ENCODE measurements at places on chromosomes 1 and 21.

GRCh38 chr1:224081604-224082003 is 32.3 kb upstream of the FBXO28 start:
- H3K36me3 ChIP-seq = no peaks in the 10 kb centered on the region
- no peak overlapping the region for H3K27ac ChIP-seq
- no peak overlapping the region for H3K4me3 ChIP-seq

GRCh38 chr1:66285618-66286270 is 248.2 kb upstream of the SGIP1 start:
- H3K4me3 ChIP-seq = no peak overlapping the region
- peak overlapping the region; percentile 71 for H3K27ac ChIP-seq
- H3K27me3 ChIP-seq = no peaks in the 10 kb centered on the region
- H3K4me1 ChIP-seq = peaks cover 34% of the 10 kb centered on the region
- no peak for DNase-seq
- H3K36me3 ChIP-seq = no peaks in the 10 kb centered on the region

GRCh38 chr21:43985690-43986251 is 26.3 kb upstream of the TRAPPC10 start:
- peaks cover 2% of the 10 kb centered on the region for H3K27me3 ChIP-seq
- no peak for DNase-seq
- no peak overlapping the region for H3K4me3 ChIP-seq
- peaks cover 4% of the 10 kb centered on the region for H3K4me1 ChIP-seq
- no peak overlapping the region for H3K27ac ChIP-seq
- no peaks in the 10 kb centered on the region for H3K36me3 ChIP-seq

- no peak overlapping the region for H3K27ac ChIP-seq
- no peak for DNase-seq
- H3K4me1 ChIP-seq = peaks cover 4% of the 10 kb centered on the region
- peaks cover 3% of the 10 kb centered on the region for H3K27me3 ChIP-seq
- H3K36me3 ChIP-seq = no peaks in the 10 kb centered on the region
These were observed 53.1 kb downstream of the SLC19A1 start for GRCh38 chr21:45488931-45489721.

DNA sequence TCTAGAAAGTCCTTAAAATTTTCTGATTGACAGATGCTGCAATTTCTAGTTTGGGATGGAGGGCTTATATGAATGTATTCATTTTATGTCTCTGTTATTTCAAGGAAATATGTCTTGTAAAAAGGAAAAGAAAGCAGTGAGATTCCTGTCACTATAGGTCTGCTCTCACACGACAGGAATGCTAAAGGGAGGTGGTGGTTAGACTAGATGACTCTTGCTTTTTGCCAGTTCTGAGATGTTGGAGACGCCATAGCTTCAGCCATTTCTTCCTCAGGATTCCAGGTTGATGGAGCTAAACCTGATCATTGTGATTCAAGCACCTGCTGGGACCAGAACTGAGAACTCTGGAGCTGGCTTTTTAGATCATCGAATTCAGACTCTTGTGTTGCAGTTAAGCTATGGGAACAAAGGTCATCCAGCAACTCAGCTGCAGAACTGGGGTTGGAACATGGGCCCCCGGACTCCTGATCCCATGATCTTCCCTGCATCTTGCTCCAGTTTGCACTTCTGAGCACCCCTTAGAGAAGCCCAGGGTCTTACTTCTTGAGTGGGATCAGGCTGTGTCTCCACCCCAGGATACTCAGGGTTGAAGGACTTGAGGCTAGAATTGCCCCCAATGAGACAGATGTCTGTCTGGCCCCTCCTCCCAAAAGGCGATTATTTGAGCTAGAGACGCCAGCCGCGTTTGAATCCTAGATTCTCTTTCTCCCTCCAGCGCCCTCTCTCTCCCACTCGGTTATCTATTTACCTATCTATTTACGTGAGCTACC is 46.7 kb upstream of the FOXO6 start:
- H3K4me1 ChIP-seq = no peaks in the 10 kb centered on the region
- no peak for DNase-seq
- H3K4me3 ChIP-seq = no peak overlapping the region
- H3K27ac ChIP-seq = no peak overlapping the region
- H3K36me3 ChIP-seq = no peaks in the 10 kb centered on the region

DNA sequence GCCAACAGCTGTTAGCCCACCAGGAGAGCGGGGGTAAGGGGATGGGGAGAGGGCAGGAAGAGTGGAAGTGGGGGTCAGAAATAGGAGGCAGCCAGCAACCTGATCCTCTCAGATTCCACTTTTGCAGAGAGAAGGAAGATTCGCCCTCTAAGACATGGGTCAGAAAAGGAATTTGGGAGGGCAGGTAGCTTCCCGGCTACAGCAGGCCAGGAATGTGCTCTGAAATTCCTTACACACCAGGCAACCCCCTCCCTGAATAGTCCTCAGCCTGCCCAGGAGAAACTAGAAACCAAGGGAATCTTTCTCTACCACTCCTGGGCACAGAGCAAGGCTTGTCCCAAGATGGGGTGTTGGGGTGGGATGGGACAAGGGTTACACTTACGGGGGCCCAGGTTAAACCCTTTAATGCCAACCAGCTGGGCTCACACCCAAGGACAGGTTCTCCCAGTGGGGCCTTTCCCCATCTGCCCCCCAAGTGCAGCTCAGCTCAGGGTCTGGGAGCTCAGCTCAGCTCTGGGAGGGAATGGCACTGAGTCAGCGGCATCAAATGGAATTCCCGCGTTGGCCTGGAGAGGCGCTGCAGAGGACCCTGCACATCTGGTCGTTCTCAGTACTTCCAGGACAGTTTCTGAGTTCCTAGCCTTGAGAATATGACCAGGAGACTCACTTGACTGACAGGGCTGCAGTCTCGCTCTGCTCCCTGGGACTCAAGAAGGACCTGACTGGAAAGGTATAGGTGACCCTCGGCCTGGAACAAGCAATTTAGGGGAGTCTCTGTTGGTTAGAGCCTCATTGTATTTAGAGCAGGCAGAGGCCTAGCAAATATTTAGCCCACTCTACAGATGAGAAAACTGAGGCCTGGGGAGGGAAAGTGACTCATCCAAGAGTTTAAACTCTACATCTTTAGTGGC is 761 bp downstream of the TNNT2 start:
- H3K27ac ChIP-seq = no peak overlapping the region
- H3K27me3 ChIP-seq = peaks cover 15% of the 10 kb centered on the region
- no peaks in the 10 kb centered on the region for H3K36me3 ChIP-seq
- H3K4me1 ChIP-seq = no peaks in the 10 kb centered on the region

DNA sequence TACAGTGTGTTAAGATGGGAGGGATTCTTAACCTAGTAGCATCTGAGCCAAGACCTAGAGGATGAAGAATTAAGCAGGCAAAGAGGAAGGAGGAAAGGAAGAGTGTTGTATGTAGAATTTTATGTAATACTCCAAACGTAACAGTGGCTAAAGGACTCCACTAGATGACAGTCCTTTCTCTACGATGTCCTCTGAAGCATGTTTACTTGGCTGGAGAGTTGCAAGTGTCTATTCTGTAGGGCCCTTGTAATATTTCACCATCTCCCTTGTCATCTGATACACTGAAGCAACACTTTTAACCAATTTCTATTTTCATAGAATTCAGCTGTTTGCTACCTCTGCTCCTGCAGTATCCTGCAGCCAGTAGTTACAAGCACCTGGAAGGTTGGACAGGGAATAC is 2.2 kb upstream of the YBX1 start:
- no peaks in the 10 kb centered on the region for H3K27me3 ChIP-seq
- H3K4me3 ChIP-seq = peak overlapping the region; percentile 8
- no peak overlapping the region for H3K27ac ChIP-seq
- H3K36me3 ChIP-seq = peaks cover 18% of the 10 kb centered on the region
- no peak for DNase-seq
- H3K4me1 ChIP-seq = peaks cover 30% of the 10 kb centered on the region

DNA sequence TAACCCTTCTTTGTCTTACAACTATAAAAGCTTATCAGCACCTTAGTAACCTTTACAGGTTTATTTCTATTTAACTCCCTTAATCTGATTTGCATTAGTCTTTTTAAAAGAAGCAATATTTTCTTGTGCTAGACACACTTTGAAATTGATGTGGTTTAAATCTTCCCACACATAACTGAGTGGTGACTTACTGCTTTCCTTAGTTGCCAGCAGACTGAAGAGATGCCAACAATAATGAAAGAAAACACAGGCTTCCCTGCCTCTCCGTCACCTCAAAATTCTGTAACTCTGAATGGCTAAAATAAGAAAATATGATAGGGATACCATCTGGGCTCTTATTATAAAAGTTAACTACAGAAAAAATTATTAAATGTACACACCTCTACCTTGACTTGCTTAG is 196.8 kb downstream of the PTBP2 start:
- H3K27ac ChIP-seq = no peak overlapping the region
- peaks cover 2% of the 10 kb centered on the region for H3K36me3 ChIP-seq
- H3K27me3 ChIP-seq = peaks cover 2% of the 10 kb centered on the region
- no peaks in the 10 kb centered on the region for H3K4me1 ChIP-seq

DNA sequence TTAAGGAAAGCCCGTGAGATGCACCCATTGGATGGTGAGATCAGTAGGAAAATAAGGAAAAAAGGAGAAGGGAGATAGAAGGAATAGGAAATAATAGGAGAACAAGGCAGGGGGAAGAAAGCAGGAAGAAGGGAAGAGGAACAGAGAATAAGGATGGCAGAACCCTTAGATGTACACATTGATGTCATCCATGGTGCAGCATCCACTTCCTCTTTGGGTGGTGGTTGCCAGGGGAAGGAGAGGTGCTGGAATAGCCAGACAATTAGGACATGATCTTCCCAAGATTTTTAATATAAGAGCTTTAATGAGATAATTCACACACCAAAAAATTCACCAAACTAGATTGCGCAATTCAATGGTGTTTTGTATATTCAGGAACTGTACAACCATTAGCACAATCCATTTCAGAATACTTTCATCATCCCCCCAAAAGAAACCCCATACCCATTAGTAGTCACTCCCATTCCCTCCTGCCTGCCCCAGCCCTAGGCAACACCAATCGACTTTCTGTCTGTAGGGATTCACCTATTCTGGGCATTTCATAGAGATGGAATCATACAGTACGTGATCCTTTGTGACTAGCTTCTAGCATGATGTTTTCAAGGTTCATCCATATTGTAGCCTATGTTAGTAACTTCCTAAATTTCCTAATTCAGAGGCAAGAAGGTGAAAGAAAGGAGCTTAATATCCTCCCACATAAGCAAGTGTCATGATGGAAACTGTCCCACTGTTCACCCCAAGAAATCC is 121.4 kb downstream of the PLXNA2 start:
- H3K4me1 ChIP-seq = no peaks in the 10 kb centered on the region
- peaks cover 3% of the 10 kb centered on the region for H3K27me3 ChIP-seq
- H3K27ac ChIP-seq = no peak overlapping the region
- H3K4me3 ChIP-seq = no peak overlapping the region
- no peak for DNase-seq

DNA sequence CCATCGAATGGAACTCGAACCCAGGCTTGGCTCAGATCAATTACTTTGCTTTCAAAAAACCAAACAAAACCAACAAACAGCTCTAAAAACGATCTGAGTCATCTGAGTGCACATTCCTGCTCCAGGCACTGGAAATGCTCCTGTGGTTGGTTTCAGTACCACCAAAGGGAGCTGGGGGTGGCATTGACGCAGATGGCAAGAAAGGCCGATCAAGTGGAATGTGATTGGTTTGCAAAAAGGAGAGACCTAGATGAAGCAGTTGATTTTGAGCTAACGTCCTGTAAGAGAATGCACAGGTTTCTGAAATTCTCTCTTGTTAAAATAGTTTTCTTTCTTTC is 39.5 kb downstream of the PIK3CD start:
- peak overlapping the region; percentile 3 for H3K4me3 ChIP-seq
- peaks cover 15% of the 10 kb centered on the region for H3K36me3 ChIP-seq
- peaks cover 34% of the 10 kb centered on the region for H3K4me1 ChIP-seq
- DNase-seq = no peak
- no peaks in the 10 kb centered on the region for H3K27me3 ChIP-seq

DNA sequence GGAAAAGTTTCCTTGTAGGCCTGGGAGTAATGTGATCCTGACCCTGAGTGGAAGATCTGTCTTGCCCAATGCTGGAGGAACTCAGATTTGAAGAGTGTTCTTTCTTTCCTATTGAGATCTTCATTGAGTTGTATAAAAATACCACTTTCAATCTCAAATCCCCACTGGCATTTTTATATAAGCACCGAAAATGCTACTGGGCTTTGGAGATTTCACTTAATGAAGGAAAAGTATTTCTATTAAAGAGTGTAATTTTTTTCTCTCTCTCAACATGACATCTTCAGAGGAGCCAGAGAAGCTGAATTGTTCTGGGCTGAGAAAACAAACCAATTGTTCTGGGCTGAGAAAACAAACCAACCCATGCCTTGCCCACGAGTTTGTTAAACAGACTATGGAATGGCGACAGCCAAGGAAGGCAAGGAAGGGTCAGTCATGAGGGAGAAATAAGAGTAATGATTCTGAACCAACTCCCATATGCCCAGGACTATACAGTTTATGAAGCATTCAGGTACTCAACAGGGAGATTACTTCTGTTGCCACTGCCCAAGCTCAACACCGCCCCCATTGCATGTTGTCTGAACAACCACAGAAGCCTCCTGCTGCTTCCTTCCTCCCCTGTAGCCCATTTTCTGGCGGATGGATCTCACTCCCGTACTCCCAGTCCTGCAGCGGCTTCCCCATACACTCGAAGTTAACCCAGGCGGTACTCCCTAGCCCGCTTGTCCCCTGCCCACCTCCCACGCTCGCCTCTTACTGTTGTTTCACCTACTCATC is 103.2 kb downstream of the BEND5 start:
- H3K27me3 ChIP-seq = peaks cover 15% of the 10 kb centered on the region
- peaks cover 2% of the 10 kb centered on the region for H3K36me3 ChIP-seq
- no peak overlapping the region for H3K4me3 ChIP-seq

DNA sequence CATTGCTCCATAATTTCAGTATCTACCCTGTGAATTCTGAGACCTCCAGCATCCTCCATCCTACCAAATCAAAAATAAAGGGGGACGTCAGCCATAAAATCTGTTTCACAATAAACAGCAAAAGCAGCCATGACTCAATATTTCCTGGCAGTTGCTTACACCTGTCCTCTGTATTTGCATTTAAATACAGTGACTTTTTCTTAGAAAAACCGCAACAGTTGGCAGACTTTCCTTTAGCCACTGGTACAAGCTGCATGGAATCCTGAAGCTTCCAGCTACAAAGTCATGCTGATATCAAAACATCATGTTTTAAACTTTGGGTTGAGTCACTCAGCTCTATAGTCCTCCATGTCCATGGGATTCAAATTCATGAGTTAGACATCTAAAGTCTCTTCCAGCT is 278.0 kb upstream of the KAZN start:
- no peaks in the 10 kb centered on the region for H3K36me3 ChIP-seq
- DNase-seq = no peak
- no peaks in the 10 kb centered on the region for H3K4me1 ChIP-seq
- H3K27me3 ChIP-seq = peaks cover 3% of the 10 kb centered on the region

GRCh38 chr1:92749024-92749634 is 35.8 kb downstream of the EVI5 start:
- H3K4me3 ChIP-seq = no peak overlapping the region
- H3K27me3 ChIP-seq = no peaks in the 10 kb centered on the region
- DNase-seq = no peak
- H3K4me1 ChIP-seq = peaks cover 21% of the 10 kb centered on the region
- H3K27ac ChIP-seq = no peak overlapping the region

- peak; percentile 52 for DNase-seq
- H3K4me1 ChIP-seq = peaks cover 52% of the 10 kb centered on the region
- no peaks in the 10 kb centered on the region for H3K27me3 ChIP-seq
- H3K36me3 ChIP-seq = peaks cover 16% of the 10 kb centered on the region
- peak within 1 kb of the TSS; percentile 85 for H3K27ac ChIP-seq
These were observed at the start of gene TRAF3IP3 for GRCh38 chr1:209755926-209756614. TSS of gene TRAF3IP3 (plus strand) at chr1:209756053. CDS start at chr1:209760040, 3,987 bp downstream.

- H3K4me1 ChIP-seq = no peaks in the 10 kb centered on the region
- H3K36me3 ChIP-seq = peaks cover 1% of the 10 kb centered on the region
- DNase-seq = no peak
- H3K27me3 ChIP-seq = peaks cover 17% of the 10 kb centered on the region
These were observed 36.6 kb upstream of the TMEM52 start for GRCh38 chr1:1955621-1956094.

Measured in memory B cell (primary cell).